ENCODE measurements at places on chromosomes 4 and X.

DNA sequence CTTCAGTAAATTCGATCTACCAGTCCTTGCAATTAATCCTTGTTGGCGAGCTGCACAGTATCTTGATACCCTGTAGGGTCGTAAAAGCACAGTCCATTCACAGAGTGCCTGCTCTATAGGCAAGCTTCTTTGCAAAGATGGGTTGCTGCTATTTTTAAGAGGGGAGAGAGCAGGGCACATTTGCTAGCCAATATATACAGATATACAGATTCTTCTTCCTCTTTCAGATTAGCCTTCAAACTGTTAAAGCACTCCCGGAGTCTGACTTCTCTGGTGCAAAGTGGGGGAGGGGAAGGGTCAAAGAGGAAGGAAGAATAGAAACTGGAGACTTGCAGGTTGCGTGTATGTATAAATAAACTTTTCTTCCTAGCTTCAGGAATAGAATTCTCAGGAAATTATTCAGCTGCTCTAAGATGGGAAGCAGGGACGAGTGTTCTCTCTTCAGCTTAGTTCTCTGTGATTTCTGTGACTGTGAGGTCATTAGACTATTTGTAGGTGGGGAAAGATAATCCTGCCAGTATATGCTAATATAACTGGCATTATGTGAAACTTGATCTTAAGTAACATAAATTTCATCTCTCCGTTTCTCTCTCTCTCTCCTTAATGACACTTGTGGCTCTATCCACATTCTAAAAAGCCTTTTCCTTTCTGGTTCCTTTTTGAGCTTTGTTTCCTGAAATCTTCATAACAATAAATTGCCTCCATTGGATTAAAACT, at the start of gene CYSLTR1:
Gene CYSLTR1 (minus strand): TSS at position 242 of the 717 bp plus-strand sequence. CDS start 53,865 bp downstream, outside the sequence.
- no peak for DNase-seq

- no peak for DNase-seq
These were observed 36.6 kb downstream of the ZFP42 start for GRCh38 chr4:188032170-188032569.

- DNase-seq: no peak
These were observed 92.5 kb upstream of the TEX13D start for GRCh38 chrX:124239911-124240310.

GRCh38 chr4:48421101-48421500, 62.0 kb upstream of the SLC10A4 start:
- DNase-seq: no peak

DNA sequence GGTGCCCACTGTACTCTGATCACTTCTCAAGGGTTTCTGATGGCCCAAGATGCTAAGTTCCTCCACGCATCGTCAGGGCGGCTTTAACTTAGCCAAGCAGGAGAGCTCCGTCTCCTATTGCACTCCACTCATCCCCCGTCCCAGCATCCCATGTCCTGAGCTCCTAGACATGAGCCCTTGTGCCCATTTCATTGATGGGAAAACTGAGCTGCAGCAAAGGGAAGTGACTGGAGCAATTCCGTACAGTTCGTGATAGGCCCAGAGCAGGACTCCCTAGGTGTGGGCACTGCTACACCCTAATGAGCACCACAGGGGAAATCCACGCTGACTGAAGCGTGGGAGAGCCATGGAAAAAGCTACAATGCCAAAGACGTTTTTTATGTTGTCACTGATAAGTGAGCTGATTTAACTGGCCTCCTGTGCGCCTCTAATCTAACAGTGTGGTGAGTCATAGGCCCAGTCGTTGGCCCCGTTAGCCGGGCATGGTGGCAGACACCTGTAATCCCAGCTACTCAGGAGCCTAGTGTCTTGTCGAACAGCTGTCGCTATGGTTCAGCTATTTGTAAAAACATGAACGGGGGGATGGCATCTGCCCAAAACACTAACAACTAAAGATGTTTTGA, 14.9 kb downstream of the NSDHL start:
- no peak for DNase-seq

DNA sequence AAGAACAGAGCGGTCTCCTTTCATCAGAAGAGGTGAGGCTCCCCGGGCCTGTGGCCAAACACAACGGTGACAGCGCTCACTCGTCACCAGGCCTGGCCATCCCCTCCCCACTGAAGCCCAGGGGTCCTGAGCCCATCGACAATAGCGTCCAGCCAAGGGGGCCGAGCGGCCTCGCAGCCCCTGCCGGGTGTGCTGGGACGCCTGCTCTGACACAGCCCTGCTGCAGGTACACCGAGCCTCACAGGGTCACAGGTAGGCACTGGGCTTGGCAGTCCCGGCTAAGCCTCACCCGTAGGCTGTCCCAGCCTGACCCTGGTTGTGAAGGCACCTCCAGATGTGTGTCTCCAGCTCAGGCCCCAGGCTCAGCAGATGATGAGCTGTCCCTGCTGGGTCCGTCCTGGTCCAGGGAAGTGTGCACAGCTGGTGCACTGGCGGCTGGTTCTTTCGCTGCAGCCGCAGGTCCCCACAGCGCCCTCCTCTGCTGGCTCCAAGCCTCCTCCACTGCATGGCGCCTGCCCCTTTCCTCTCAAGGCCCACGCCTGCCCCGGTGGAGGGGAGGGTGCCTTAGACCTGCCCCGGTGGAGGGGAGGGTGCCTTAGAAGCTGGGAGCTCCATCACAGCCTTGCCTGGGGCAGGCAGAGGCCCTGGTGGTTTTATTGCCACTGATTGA, 21.5 kb downstream of the UVSSA start:
- DNase-seq: no peak

DNA sequence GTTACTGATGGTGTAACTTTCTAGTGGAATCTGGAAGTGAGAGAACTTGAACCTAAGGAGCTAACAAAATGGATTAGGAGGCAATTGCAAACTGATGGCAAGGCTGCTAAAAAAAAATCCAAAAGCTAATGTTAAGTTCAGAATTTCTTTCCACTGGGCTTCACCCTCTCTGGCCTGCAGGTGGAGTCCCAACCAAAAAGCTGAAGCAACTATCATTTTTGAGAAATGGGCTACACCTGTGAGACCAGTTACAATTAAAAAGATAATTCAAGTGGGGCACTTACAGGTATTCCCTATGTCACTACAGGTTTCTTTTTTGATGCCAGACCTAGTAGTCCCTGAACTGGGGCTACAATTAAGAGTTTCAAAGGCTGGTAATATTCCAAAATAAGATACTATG, 142.1 kb upstream of the FTHL17 start:
- peak; percentile 3 for DNase-seq

- no peak for DNase-seq
These were observed 10.9 kb downstream of the GAB1 start for GRCh38 chr4:143347484-143348111.

GRCh38 chrX:134244043-134244442, 7.1 kb downstream of the CCDC160 start:
- no peak for DNase-seq
